ENCODE measurements at places on chromosomes 4 and X.

DNA sequence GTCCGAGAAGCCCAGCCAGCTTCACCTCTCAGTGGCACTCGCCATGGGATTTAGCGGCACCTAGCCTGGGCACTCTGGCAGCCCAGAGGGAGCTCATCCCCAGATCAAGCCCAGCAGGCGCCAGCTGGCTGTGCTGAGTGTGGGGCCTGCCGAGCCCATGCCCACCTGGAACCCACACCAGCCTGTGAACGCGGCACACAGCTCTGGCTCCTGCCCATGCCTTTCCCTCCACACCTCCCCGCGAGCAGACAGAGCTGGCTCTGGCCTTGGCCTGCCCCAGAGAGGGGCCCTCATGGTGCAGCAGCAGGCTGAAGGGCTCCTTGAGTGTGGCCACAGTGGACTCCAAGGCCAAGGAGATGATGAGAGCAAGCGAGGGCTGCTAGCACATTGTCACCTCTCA, 38.0 kb upstream of the AADAT start:
- DNase-seq: no peak

DNA sequence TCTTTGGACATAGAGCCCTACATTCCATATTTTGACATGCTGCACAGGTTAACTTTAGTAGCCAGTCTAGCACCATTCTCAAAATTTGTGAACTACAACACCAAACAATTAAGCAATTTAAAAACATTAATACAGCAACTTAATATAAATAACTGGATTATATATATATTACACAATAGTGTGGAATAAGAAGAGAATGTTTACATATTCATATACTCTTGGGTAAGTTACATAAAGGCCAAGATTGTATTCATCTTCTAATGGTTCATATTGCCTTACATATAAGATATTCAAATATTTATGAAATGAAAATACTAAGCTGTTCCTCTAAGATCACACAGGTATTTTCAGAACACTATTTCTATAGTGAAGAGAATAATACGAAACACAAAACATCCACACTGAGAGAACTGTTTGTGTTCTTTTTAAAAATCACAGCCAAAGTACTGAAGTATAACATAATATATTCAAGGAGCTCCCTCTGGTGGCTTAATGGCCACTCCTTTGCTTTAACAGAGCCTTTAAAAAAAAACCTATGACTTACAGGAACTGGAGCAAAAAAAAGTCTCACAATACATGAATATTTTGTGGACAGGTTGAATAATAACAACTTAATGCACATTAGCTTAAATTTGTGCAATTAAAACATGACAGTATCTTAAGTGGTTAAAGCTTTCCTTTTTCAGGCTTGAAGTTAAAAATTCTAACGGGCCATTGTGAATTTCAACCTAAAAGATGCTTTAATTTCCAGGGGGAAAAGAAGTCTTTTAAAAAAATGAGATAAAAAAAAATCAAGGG, 46.2 kb downstream of the NEK1 start:
- peak; percentile 55 for DNase-seq

DNA sequence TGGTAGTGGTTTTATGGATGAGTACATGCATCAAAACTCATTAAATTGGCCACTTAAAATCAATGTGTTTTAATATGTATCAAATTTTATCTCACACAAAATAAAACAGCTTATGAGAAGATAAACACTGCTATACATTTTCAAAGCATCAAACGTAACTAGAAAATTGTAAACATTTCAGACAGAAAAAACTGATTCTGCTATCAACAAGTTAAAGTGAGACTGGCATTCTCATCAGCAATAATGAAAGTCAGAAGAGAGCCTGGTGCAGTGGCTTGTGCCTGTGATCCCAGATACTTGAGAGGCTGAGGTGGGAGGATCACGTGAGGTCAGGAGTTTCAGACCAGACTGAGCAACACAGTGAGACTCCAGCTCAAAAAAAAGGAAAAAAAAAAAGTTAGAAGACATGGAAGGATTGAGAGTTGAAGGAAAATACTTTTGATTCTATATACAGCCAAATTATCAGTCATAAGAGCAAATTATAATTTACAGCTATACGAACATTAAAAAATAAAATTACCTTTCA, 2.9 kb downstream of the TBCK start:
- DNase-seq: no peak

DNA sequence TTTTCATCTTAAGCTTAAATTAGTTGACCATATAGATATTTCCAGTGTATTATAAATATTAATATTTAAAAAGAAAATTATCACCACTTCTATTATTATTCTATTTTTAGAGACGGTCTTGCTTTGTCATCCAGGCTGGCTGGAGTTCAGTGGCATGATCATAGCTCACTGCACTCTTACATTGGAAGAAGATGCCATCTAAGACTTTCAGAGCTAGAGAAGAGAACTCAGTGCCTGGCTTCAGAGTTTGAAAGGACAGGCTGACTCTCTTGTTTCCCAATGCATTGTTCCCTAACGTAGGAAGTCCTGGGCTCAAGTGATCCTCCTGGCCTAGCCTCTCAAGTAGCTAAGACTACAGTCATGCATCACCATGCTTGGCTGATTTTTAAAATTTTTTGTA, 75.9 kb downstream of the FIP1L1 start:
- DNase-seq: no peak

DNA sequence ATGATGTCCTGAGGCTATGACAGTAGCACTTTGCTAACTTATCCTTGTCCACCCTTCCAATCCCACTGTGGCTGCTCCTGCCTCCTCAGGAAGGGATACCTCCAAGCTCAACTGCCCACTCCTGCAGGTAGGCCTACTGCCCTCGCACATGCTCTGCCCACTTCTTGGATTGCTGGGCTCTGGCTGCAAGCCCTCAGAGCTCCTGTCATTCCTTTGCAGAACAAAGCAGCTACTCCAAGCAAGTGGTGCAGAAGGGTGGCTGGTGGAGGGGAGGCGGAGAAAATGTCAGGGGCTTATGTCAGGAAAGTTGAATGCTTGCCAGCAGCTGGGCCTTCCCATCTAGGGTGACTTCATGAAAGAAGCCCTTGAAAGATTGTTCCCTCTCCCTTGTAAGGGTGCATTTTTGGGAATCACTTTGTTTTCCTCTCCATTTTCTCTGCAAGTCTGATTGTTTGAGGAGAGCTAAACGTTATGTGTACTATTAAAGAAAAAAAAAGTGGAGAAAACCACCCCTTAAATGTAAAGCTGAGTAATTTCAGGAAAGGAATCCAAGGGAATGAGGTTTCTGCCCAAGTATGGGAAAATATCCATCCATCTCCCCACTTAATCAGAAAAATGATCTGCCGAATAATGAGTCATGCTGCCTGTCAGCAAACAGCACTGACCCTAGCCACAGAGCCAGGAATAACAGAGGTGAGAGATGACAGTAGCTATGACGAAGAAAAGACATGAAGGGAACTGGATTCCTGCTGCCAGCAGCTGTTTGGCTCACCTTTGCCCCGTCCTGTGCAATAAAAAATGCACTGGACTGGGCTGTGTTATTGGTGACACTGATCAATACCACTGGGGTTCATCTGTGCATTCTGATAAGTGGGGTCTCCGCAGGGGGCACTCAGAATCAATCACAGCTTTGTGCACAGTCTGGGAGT, 102.0 kb downstream of the RTL5 start:
- DNase-seq: no peak

DNA sequence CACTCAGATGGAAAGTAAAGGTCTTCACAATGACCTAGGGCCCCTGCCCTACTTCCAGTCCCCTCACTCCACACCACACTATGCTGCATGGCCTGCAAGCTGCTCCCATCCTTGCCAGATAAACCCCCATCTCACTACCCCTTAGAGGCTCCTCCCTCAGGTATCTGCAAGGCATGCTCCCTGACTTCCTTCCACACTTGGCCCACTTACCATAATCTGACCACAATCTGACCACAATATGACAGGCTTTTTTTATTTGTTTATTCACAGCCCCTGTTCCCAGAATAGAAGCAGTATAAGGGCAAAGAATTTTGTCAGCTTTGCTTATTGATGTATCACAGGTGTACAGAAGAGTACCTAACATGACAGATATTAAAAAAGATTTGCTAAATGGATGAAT, 124.7 kb downstream of the CAMK2D start:
- DNase-seq: peak; percentile 56

- DNase-seq: peak; percentile 7
Observed at GRCh38 chr4:170374770-170375169, 285.0 kb upstream of the AADAT start.

DNA sequence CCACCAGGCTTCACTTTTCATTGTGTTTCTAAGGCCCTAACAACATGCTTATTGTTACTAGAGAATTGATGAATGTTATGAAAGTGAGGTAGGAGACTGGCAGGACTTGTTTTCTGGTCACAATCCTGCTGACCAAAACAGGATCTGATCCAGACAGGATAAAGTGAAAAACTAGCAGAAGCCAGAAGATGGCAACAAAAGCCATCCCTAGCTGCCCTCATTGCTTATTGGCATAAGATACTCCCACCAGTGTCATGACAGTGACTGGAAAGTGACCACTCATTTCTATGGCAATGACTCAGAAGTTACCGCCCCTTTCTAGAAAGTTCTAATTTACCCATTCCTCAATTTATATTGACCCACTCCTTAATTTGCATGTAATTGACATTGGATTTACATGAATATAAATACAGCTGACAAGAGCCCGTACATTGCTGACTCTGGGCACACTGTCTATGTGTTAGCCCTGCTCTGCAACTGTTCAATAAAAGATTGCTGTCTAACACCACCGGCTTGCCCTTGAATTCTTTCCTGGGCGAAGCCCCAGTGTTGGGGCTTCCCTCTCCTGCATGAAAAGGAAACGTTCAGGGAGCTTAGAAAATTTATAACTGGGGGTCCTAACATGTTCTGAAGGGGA, 30.0 kb upstream of the FGG start:
- DNase-seq: no peak
